ENCODE measurements at places on chromosomes 2 and 18.

- no peak for DNase-seq
Observed at GRCh38 chr2:236974148-236974547, 111.5 kb upstream of the COPS8 start.

- no peak for DNase-seq
Observed at GRCh38 chr2:234981197-234982095, 29.6 kb downstream of the SH3BP4 start.

DNA sequence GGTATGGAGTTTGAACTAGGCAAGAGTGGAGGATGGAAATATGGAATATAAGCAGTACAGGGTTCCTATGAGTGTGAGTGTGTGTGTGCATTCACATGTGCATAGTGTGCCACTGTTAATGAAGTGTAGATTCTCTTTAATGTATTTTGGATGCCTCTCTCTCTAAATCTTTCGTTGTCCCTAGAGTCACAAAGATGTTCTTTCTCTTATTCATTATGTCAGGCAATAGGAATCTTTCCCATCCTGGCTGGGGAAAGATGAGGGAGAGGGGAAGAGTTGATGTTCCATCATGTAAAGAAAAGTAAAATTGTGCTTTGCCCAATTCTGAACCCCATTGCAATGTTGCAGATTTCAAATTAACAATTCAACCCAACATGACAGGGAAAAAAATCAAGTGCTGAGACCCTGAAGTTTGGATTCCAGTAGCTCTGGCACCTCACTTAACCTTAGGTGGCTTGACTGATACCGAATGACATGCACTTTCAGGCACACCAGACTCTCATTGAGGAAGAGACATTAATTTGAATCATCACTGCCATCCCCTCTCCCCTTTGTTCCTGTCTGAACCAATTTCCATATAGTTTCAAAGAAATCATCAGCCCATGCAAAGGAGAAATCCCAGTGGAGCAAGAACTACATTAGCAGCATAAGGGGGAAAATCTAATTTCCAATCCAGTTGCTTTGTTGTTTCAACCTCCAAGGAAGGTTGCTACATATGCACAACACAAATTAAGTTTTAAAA lies 28.0 kb downstream of the KLF7 start:
- no peak for DNase-seq

DNA sequence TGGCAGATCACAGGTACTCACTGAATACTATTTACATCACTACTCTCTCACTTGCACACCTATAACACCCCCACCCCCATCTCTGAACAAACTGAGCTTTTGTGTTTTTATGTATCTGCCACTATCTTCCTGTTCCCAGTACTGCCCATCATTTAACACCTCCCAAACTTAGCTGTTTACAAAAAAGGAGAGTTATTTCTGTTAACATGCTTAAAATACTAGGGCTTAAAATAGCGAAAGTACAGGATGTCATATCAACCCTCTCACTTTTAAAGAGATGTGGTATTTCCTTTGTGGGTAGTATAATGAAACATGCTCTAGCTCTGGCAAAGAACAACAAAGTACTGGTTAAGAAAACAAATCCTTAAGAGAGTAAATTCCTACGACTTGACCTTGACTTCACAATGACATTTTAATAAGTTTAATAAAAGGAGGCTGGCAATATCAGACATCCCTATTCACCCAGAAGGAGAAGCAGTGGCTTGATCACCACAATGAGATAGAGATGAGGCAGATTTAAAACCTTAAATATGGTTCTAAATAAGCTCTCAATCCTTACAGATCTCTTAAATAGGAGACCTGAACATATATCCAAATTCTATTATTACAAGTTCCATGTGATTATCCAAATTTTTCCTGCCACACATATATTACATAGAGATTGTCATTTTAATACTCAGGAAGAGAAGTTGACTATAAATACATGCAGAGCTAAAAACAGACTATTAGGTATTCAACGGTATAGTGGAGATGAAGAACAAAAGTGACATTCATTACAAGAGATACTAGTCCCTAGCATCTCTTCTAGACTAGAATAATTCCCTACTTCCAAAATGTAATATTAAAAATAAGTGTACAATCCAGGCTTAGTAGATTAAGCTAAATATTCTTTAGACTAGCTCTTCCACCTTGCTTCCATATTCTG lies 36.9 kb downstream of the TRAK2 start:
- no peak for DNase-seq

DNA sequence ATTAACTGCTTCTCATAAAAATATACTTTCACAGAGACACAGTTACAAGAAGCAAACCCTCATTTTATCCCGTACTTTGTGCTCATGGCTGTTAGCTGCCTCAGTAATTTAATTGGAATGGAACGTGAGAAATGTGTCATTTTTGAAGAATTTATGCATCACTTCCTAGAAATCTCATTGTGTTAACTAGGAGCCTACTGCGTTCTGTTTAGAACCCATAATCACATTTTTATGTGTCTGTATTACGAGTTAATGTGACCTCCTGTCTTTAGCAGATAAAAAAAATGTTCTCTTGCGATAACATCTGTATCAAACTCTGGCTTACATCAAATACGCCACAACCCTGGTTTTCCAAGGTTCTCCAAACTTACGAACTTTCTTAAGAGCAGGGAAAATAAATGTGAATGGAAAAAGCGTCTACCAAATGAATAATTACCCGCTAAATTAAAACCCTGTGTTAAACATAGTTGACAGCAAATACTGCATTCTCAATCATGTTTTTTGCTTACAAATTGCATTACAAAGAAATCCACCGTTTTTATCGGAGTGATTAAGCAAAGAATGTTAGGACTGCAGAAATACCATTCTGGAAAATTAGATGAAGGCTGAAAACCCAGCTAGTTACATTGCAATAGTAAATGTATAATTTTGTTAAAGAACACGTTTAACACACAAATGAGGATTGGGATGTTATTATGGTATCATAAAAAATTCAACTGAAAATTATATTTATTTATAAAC lies 12.1 kb upstream of the GBX2 start:
- DNase-seq: no peak

- DNase-seq: no peak
Observed at GRCh38 chr2:140422759-140423158, 1642.6 kb upstream of the NXPH2 start.

DNA sequence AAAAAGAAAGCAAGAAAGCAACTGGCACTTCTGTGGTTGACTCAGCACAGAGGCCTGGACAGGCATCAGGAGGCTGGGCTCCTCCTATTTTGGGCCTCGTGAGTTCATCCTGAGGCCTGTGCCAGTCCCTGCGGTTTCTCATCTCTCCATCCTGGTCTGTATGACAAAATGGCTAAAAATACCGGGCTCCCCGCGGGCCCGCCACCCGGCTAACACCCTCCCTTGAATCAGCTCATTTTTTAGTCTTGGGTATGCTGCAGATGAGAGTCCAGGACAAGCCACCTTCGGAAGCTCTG lies 62.3 kb upstream of the YWHAQ start:
- no peak for DNase-seq

- DNase-seq: no peak
Observed at GRCh38 chr18:35326695-35327387, 17.4 kb downstream of the ZNF24 start.

DNA sequence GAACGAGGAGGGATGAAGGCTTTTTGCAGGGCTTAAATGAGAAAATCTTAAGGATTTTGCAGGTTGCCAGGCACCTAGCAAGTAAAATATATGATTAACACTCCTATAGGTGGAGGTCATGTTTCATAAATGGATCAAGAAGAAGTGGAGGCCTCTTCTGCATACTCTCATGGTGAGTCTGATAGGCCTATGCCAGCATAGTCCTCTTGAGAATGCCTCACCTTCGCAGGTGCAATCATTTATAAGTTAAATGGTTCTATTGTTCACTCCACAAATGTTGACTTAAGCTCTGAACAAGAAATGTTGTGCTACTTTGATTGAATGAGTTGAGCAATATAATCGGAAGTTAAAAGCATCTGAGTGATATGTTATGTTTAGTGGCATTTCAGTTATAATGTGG lies 12.1 kb downstream of the LRRTM1 start:
- no peak for DNase-seq

GRCh38 chr2:222912117-222912516 lies 51.3 kb downstream of the ACSL3 start:
- no peak for DNase-seq

DNA sequence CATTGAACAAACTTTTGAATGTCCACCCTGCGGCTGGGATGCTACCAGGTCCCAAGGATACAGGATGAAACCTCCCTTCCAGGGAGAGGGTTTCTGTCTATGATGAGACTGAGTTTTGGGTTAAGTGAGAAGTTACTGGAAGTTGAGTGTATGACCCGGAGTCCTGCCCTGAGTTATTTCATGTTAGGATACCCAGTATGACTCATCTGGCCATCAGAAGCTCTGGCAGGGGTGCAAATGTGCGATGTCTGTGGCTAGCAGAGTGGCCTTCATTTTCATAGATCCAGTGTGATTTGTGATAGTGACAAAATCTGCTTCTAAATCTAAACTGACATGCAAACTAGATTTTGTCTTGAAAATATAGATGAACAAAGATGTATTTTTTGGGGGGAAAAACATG lies 55.3 kb downstream of the KCTD1 start:
- DNase-seq: no peak

DNA sequence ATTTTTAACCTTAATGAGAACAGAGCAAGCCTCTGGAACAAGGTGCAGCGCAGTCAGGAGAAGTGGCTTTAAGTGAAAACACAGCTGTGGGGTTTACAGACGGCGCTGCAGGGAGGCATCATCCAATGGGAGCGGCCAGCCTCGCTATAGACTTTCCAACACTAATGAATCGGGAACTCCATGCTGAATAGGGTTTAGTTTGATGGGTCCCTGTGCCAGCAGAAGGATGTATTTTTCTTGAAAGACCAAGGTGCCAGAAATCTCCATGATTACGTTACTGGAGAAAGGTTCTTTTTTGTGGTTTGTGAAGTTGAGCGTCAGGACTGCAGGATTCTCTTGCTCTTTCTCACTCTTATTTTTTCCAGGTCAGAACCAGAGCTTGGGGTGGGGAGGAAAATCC lies 87.9 kb upstream of the ALPP start:
- DNase-seq: no peak

GRCh38 chr2:200177971-200178911 lies 128.3 kb upstream of the SPATS2L start:
- DNase-seq: no peak

GRCh38 chr2:106849253-106849652 lies 36.7 kb downstream of the ST6GAL2 start:
- DNase-seq: no peak

DNA sequence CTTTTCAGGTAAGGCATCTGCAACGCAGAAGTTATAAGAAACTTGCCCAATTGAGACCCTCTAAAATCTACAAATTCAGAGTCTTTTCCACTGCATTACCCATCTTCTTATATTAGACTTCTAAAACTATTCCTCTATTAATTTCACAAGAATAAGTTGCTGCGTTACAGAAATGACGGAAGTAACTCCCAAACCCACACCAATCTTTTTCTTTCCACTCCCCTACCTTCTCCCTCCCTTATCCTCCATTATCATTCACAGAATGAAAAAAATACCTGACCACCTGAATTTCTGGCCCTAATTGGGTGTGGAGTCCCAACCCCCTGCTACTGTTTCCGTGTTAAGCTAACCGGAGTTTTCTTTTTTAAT lies 689 bp downstream of the RPRD1A start:
- DNase-seq: no peak

- no peak for DNase-seq
Observed at GRCh38 chr2:218863021-218863520, 3.5 kb downstream of the WNT6 start.

DNA sequence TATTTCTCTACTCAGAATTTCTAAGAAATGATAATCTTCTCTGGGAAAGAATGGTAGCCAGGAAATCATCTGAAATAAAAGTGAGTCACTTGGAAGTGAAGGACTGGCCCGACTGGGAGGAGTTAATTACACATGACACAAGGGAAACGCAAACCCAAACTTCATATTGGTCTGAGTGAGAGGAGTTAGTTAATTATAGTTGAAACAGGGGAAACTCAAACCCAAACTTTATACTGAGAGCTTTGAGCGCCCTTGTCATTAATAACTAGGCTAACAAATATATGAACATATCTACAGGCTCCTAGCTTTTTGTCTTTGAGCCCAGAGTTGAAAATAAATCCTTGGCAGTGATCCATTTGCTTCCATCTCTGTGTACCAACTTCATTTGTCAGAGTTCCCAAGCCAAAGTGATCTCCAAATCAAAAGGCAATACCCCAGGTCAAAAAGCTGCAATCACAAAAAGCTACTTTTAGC lies 187.8 kb upstream of the COL3A1 start:
- DNase-seq: peak; percentile 25

GRCh38 chr2:134681201-134681600 lies 37.6 kb downstream of the TMEM163 start:
- no peak for DNase-seq

- DNase-seq: no peak
Observed at GRCh38 chr18:21672521-21673267, 31.9 kb downstream of the ABHD3 start.

GRCh38 chr2:231708773-231709635 lies 679 bp downstream of the PTMA start:
- no peak for DNase-seq

DNA sequence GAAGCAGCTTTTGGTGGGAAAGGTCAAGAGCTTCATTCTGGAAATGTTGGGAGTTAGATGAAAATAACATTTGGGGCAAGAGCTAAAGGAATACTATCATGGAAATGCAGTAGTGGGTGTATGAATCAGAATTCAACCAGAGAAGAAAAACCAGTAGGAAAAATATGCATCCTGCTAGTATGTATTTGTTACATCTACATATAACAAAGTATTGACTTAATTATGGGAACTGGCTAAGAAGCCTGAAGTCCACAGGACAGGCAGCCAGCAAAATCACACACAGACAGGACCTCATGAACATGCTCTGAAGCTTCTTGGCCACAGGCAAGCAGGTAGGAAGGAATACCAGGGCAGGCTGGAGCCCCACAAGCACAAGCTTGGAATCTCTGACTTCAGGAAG lies 185.8 kb downstream of the FBXO15 start:
- DNase-seq: no peak

- DNase-seq: no peak
Observed at GRCh38 chr2:45483997-45484396, 127.1 kb downstream of the SRBD1 start.

DNA sequence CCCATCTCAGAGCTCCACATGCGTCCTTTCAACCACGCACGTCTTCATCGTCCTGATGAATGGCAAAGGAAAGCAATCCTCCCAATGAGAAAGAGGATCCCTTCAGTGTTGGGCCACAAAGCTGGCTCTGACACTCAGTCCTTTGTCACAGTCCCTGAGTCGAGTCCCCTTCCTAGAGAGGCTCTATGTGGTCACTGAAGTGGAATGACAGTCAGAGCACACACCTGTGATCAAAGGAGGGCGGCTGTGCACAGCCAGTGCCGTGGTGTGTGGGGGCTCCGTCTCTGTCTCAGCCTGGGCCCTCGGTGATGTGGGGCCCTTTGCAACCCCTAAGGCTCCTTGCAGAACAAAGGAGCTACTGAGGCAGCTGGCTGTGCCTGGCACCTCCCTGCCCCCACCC lies 157.3 kb upstream of the APCDD1 start:
- no peak for DNase-seq

DNA sequence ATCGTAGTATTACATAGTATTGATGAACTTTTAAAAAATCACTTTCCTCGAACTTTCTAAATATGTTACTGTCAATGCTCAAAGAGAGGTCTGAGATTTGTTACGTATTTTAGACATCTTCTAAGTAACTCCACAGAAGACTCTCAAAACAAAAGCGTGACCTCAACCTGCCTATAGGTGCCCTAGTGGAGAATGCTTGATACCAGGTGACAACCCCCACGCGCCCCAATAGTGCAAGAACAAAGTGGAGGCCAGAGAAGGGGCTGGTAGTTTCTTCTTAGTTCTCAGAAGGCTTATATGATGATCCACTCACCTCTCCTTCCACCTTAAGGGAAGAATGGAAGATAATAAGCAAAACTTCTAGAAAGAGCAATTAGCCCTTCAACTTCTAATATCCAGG lies 102.6 kb downstream of the ANKRD44 start:
- no peak for DNase-seq

All from NCI-H1105 (cell line).